ENCODE measurements at places on chromosomes 1 and 21.

- no peak for DNase-seq
These were observed 66.8 kb downstream of the VPS13D start for GRCh38 chr1:12296623-12297022.

- DNase-seq: peak; percentile 89
These were observed 22.8 kb downstream of the DHRS3 start for GRCh38 chr1:12594966-12595756.

GRCh38 chr1:11013160-11013531, 692 bp downstream of the TARDBP start:
- DNase-seq: no peak

DNA sequence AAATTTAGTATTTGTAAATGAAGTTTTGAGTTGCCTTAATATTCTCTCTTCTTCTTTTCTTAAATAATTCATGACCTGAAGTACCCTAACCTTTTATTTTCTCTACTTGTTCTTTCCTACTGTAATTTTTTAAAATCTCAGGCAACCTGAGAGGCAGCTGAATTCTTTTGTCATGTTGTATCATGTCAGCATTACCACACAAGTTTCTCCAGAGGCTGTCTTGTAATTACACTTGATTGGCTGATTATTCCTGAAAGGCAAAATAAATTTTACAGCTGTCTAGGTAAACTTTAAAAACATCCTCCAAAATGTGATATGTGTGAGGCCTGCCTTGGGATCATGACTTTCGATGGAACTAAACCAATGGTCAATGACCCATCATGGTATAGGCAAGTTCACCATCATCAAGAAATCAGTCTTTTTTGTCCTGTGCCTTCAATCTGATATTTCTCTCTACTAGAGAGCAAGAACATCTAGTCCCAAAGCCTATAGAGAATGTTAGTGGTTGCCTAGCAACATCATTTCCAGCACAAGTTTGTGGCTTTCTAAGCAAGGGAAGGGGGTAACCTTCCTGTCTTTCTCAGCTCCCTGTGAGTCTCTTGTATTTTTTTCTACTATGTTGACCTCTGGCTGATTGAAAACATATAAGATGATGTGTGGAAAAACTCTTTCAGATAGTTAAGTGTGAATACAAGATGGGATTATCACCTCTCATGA, 115.5 kb downstream of the GABPA start:
- no peak for DNase-seq

GRCh38 chr21:19328954-19329353, 925.4 kb upstream of the TMPRSS15 start:
- DNase-seq: no peak

DNA sequence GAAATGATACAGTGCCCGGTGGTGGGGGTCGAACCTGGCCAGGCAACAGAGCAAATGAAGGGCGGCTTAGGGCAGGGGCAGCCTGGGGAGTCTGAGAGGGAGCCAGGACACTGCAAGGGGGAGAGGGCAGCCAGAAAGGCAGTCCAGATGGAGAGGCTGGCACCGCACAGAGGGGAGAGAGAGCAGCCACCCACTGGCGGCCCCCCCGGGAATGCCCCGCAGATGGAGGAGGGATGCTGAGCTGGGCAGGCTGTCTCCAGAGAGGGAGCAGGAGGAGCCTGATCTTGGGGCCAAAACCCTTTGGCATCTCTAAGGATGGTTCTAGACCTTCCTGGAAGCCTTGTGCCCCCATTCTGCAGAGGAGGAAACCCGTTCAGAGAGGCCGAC, 112.3 kb downstream of the LACTBL1 start:
- DNase-seq: no peak

DNA sequence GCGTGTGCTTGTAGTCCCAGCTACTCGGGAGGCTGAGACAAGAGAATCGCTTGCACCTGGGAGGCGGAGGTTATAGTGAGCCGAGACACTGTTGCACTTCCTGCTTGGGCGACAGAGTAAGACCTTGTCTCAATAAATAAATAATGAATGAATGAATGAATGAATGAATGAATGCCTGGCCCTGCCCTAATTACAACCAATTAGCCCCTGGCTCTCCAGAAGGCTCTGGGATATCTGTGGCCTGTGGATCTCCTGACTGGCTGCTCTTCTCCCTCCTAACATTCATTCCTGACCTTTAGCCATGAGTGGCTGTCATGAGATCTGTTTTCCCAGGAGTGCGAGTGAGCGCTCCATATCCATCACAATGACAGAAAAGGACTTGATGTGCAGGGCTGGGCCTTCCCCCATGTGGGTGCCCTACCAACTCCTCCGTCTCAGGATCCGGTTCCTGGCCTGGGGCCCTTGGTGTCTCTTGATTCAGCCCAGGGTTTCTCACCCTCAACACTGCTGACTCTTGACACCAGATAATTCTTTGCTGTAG, 243.6 kb upstream of the TMEM51 start:
- DNase-seq: peak; percentile 36

DNA sequence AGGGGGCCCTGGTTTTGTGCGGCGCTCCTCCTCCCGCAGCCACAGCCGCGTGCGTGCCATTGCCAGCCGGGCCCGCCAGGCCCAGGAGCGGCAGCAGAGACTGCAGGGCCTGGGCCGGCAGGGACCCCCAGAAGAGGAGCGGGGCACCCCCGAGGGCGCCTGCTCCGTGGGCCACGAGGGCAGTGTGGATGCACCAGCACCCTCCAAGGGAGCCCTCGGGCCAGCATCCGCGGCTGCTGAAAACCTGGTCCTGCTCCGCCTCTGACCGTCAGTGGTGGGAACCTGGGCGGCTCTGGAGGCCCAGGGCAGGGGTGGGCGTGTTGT, 21.5 kb downstream of the PANK4 start:
- no peak for DNase-seq

GRCh38 chr1:225319871-225320270, 108.0 kb downstream of the LBR start:
- no peak for DNase-seq

GRCh38 chr1:2786329-2787162, 14.9 kb downstream of the TTC34 start:
- DNase-seq: peak; percentile 78

- peak; percentile 82 for DNase-seq
These were observed 1.1 kb downstream of the CCDC17 start for GRCh38 chr1:45622524-45623394.

- DNase-seq: no peak
These were observed 15.4 kb downstream of the MPZL1 start for GRCh38 chr1:167737169-167737568.

DNA sequence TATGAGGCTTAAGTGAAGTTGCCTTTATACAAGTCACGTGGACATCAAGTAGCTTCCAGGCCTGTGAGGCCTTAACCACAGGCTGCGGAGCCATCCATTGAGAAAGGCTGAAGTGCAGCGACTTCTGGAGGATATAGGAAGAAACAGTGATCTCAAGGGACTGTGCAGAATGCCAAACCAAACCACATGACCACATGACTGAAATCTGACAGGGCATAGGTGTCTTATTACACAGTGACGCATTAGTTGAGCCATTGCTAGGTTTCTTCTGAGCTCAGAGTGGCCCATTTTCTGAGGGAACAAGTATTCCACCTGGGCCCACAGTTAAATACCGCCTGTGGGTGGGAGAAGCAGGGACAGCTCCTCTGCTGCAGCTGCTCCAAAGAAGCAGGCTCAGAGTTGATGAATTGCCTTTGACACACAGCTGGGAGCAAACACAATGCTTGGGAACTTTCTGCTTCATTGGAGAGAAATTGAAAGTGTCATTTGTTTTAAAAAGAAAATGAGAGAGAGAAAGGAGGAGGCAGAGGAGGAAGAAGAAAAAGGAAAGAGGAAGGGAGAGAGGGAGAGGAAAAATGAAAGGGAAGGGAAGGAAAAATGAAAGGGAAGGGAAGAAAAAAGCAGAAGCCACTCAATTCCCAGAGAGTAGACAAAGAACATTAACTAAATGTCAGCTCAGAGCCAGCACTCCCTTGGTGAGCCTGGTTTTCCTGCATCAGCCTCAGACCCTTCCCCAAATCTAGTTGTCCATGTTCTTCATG, 94.4 kb downstream of the COLGALT2 start:
- no peak for DNase-seq

DNA sequence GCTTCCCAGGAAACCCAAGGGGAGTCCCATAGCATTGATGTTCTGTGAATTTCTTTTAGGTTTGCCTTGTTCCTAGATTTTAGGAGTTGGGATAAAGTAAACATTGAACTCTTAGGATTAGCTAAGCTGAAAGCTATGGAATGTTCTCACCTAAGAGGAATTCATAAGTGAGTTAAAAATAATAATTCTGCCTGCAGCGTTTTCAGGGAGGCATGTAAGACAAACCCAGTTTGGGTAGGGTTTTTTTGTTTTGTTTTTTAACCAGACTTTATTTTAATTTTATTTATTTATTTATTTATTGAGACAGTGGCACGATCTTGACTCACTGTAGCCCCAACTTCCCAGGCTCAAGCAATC, 28.9 kb upstream of the CD101 start:
- DNase-seq: no peak

DNA sequence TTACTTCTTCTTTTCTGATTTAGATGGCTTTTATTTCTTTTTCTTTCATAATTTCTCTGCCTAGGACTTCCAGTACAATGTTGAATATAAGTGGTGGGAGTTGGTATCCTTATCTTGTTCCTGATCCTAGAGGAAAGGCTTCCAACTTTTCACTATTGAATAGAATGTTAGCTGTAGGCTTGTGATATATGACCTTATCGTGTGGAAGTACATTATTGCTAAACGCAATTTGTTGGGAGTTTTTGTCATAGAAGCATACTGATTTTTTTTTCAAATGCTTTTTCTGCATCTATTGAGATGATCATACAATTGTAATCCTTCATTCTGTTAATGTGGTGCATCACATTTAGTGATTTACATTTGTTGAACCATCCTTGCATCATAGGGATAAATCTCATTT, 79.5 kb downstream of the FASLG start:
- DNase-seq: no peak

DNA sequence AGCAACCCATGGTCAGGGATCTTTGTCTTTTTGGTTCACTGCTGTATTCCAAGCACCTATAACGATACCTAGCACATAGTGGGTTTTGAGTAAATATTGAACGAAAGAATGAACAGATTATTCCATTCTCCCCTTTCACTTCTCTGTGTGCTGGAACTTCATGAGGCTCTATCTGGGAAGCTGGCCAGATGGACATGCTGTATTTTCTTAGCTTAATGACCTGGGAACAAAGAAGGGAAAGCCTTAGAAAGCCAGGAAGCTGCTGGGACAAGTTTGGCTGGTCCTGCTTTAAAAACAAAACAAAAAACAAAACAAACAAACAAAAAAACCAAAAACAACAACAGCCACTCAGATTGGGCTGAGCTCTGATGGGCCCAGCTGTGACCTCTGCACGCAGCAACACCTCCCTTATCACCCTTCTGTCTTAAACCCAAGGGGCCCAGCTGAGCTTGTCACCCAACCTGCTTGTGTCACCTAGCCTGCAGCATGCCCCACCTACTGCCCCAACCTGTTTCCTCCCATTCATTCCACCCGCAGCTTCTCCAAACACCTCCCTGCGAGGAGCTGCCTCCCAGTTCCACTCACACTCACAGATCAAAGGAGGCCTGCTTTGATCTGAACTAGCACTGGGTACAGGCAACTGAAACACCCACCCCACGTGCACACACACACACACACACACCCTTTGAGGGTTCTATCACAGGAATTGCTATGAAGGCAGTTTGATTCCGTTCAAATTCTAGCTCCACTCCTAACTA, 37.1 kb downstream of the SLC30A1 start:
- no peak for DNase-seq

DNA sequence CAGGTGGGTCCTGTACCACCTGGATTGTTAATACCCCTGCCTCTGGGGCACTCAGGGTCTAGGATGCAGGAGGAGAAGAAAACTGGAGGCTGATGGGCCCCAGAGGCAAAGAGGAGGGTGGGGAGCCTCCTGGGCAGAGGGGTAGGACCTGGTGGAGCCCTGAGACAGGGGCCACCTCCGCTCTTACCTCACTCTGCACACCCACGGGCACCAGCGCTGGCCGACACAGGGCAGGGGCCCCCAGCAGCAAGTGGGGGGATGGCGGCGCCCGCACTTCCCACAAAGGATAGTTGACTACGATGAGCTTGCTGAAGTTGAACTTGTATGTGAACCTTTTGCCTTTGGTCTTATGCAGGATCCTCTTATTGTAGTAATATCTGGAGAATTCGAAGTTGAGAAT, 1.1 kb downstream of the ETV3L start:
- no peak for DNase-seq

DNA sequence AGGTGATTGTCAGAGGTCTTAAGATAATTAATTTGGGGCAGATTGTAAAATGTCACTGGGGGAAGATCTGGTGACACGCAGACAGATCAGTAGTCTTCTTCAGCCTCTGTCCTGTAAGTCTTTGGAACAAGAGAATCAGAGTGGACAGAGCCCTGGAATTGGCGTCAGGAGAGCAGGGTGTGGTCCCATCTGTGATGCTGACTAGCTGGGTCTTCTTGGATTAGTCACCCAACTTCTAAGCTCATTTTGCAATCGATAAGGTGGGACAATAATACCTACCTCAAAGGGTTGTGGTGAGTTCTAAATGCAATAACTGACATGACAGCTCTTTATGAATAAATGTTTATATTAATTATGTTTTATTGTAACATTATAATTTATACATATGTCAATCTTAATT, 4.8 kb downstream of the FASLG start:
- DNase-seq: no peak

DNA sequence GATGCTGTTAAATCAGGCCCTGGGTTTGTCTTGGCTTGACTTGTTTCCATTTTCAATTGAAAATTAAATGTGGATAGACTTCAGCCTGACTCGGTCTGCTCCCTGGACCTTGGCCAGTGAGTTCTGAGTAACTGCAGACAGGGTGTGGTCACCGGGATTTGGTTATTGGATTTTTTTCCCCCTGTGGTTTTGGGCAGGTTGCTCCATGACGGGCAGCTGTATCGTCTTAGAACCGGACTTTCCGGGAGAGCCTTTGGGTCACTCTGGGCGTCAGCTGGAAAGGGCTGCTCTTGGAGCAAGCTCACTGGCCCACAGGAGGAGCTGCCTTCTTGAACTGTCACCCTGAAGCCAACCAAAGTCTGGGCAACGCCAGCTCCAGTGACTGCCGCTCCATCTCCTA, 75.0 kb downstream of the CLIC6 start:
- no peak for DNase-seq

DNA sequence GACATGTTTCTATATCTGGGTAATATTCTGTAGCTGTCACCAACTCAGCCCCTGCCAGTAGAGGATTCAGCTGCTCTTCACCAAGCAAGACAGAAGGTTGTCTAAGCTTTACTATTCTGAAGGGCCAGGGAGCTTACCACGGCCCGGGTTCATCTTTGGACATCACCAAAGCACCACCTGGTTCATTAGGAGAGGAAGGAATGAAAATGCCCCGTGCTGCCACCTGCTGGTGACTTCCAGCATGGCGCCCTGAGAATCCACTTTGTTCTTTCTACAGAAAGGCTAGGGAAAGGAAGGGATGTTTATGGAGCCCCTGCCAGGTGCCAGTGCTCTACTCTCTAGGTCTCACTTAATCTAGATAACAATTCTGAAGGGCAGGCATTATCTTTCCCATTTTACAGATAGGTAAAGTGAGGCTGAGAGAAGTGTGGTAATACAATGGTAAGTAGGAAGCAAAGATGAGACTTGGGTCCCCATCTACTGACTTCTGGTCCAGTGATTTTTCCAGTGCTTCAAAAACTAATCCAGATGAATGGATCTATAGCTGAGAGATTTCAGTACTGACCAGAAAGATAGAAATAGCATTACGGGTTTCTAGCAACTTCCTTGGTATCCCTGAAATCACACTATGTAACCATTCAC, 79.5 kb downstream of the BEND5 start:
- peak; percentile 80 for DNase-seq

- no peak for DNase-seq
These were observed 19.0 kb downstream of the DNALI1 start for GRCh38 chr1:37575692-37576091.

All from GM23338 (cell line).